Renal cortical epithelial cell (primary cell): ENCODE measurements at places on chromosomes 3 and 15.

DNA sequence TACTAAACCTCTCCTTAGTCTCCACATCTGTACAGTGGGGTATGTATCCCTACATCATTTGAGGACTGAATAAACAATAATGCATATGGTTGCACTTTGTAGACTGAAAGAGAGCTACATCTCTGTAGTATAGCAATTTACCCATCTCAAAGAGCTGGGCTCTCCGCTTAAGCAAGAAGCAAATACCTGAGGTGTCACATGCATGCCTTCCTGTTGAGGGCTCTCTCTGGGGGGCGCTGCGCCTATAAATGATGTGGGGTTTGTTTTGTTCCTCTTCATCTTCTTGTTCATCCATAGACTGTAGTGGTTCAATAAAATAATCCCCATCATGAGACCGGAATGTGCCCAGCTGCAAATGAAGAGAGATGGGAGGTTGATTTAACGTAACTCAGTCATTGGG, 6.8 kb downstream of the ADAMTS9 start:
- DNase-seq, result no peak

DNA sequence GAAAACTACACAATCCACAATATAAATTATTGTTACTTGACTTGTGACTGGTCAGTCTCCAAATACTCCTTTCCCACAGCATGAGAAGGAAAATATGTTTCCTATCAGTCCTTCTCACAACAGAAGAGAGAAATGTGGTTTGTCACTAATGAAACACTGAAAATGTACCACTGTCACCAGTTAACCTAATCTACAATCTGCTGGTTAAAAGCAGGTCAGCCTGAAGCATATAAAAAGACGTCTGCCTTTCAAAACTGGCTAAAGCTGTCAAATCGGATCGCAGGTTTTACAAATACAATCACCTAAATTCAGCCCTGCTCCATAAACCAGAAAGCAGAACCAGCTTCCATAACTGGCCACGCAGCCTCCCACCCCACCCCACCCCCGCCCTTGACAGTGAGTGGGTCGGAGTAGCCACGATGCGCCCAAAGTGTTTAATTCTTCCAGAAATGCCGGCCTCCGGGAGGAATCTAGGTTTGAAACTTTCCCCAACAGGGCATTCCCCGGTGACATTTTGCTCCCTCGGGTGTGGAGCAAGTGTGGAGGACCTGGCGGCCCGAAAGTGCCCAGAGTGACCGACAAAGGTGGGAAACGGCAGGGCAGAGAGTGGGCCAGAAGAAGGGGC, 682 bp downstream of the ETFA start:
- no peak for DNase-seq

DNA sequence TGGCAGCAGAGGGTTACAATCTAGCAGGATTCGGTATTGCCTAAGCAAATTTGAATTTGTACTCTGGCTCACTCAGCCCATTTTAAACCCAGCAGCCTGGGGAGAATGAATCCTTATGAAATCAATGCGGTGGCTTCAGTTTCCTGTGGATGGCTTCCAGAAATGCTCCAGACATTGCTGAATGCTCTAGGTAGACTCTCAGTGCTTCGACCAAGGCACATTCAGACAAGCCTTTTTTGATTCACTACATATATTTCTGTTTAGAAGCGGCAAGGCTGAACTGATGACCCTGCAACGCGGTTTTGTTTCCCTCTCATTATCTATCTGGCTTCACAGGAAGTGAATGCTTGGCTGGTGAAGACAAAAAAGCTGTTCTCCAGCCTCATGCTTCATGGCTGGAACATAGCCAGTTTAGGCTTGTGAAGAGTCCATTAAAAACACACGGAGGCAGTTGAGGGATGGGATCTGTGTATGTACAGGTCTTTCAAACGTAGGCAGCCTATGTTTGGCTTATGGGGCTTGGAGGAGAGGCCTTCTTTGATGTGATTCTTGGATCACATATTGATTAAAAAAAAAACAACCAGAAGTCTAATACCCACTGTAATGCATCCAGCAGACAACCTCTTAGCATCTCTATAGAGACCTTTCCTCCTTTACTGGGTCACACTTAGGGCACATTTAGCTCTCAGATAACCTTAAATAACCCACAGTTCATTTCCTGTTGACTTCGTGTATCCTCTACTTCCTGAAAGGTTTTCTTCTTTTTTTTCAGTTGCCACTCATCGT, 400.2 kb upstream of the TBL1XR1 start:
- peak; percentile 89 for DNase-seq

DNA sequence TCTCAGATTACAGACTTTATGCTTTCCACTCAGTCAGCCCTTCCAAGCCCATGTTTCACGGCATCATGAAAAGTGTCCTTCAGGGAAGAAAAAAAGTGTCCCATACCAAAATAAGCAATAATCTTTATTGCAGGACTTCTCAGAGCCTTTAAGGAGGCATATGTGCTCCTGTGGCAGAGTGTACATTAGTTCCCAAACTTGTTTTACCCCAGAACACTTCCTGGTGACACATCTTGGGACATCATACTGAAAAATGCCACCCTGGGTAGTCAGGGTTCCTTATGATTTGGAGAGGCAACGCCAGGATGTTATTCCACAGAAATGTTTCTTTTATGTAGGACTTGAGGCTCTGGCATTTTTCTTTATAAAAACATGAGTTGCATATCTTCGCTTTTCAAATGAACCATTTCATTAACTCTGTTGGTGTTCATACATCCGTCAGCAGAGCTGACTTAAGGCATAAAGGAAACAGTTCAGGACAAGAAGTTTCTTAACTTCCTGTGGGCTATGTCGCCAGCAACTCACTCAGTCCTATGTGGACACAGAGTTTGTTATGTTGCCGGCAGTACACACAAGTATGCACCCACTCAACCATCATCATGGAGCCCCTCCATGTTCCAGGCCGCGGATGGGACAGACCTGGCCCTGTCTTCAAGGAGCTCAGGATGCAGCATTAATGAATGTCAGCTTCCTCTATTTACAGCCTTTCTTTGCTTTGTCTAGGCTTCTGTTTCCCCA, 63.8 kb downstream of the CASR start:
- peak; percentile 73 for DNase-seq

- peak; percentile 88 for DNase-seq
These were observed 59.1 kb upstream of the COL8A1 start for GRCh38 chr3:99579246-99579645.

GRCh38 chr3:5212628-5213573, 25.4 kb downstream of the EDEM1 start:
- DNase-seq, result no peak

- DNase-seq, result no peak
These were observed 86.8 kb downstream of the SYNPR start for GRCh38 chr3:63364910-63365309.

GRCh38 chr15:87577336-87577735, 679.2 kb downstream of the NTRK3 start:
- DNase-seq, result no peak

GRCh38 chr3:80889535-80889934, 871.9 kb downstream of the GBE1 start:
- peak; percentile 31 for DNase-seq

- no peak for DNase-seq
These were observed 81.0 kb downstream of the TRAK1 start for GRCh38 chr3:42172047-42172654.

DNA sequence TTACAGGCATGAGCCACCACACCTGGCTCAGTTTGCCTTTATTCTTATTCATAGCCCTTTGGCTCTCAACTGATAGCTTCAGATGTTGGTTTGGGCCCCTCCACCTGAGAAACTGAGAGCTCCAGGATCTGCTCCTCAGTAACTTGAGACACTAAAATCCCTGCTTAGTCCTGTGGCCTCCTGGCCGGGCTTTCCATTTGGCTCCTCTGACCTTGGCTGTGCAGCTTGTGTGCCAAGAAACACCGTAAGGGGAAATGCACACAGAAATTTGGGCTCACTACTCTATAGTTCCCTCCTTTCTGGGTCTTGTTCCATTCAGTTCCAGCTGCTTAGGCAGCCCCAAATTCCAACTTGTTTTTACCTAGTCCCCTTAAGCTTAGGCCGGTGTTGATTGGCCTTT, 24.9 kb downstream of the NIPA2 start:
- no peak for DNase-seq

DNA sequence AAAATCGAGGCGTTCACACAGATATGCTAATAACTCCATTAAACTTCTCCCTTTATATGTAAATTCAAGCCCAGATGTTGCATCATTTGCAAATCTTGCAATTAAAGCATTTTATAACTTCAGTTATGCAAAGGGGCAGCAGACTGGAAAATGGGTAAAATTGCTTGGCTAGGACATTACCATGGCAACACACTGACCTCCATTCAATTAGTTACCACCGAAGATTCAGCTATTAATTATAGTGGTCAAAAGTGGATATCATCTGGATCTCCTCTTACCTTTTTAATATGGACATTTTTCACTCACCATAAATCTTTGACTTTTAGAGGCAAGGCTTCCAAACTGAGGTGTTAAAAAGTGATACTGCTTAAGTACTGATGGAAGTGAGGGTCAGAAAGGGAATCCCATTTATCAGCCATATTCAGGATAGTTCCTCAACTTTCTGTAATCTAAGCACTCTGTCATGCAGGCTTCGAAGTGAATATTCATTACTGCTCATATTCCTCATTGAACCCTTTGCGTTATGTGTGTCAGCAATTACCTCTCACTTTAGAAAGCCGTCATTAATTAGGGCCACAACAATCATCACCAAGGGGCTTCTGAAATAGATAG, 386.2 kb upstream of the ROBO2 start:
- DNase-seq, result no peak

DNA sequence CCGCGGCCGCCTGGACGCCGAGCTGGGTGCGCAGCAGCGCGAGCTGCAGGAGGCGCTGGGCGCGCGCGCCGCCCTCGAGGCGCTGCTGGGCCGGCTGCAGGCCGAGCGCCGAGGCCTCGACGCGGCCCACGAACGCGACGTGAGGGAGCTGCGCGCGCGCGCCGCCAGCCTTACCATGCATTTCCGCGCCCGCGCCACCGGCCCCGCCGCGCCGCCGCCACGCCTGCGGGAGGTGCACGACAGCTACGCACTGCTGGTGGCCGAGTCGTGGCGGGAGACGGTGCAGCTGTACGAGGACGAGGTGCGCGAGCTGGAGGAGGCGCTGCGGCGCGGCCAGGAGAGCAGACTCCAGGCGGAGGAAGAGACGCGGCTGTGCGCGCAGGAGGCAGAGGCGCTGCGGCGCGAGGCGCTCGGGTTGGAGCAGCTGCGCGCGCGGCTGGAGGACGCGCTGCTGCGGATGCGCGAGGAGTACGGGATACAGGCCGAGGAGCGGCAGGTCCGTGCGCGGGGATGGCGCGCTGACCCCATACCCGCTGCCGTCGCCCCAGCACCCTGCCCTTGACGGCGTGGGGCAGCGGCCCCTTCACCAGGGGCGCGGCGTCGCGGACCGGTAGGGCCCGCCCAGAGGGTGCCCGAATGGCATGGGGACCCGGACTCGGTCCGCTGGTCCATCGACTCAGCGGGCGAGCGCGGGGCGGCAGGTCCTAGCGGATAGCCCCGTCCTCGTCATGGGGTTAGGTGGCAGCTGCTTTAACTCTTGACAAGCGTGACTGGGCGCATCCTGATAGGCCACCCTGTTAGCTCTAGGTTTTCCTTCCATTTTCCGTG, 848 bp downstream of the SYNM start:
- peak; percentile 11 for DNase-seq

GRCh38 chr3:103047640-103048039, 612.8 kb downstream of the ZPLD1 start:
- DNase-seq, result peak; percentile 68

DNA sequence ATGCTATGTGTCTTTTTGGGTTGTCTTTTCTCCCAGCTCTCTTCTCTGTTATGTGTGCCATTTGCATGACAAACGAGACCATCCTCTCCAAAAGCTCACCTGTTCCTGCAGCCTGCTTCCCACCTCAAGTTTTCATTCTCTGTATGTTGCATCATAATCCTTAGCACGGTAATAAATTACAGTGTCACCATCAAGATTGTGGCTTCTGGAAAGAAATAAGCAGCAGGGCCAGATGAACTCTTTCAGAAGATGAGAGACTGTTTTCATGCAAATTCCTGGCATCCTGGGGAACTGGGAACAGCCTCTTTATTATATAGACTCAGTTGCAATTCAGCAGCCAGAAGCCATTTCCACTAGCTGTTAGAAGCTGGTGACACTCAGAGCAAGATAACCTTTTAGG, 436.7 kb downstream of the EPHB1 start:
- DNase-seq, result no peak

DNA sequence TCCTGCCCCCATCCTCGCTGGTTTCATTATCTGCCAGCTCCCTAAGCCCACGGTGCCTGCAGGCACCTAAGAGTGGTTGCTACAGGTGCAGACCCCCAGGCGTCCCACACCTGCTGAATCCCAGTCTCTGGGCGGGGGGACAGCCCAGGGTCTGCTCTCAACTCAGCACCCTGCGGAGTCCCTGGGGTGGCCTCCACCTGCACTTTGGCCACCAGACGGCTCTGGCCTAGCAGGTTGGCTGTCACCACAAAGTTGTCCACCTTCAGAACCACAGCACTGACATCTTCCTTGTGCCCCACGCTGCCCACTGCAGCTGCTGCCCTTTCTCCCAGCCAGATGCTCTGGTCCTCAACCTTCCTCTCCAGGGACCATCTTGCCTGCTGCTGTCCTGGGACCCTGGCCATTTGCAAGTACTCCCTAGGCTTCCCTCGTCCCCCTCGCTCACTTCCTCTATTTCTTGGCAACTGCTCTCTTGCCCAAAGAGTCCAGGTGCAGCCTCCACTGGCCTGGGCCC, 34.9 kb upstream of the SNRPA1 start:
- no peak for DNase-seq

GRCh38 chr3:116056280-116056679, 389.0 kb downstream of the LSAMP start:
- no peak for DNase-seq

DNA sequence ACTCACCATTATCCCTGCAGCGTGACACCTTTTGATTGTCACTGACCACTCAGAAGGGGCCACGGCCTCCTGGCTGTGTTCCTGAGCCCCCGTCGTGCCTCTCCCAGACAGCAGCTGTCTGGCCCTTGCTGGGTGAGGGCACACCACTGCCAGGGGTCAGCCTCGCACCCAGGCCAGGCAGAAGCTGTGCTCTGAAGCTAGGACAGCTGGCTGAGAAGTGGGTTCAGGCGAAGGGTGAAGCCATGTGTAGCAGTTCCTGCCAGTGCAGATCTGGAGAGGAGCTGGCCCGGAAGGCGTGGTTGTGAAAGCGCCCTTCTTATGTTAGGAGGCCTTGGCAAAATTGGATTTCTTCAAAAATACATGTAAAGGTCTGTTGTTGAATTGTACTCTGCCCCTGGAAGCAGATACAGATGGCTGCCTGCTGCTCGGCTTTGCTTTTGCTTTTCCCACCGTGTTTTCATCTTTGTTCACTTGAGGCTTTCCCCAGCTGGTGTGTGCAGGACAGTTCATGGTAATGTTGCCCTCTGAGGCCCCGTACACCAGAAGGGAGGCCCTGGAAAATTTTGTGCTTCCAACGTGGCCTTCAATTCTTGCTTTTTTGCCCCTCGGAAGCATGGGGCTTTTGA, 49.1 kb downstream of the KLHL25 start:
- DNase-seq, result no peak

DNA sequence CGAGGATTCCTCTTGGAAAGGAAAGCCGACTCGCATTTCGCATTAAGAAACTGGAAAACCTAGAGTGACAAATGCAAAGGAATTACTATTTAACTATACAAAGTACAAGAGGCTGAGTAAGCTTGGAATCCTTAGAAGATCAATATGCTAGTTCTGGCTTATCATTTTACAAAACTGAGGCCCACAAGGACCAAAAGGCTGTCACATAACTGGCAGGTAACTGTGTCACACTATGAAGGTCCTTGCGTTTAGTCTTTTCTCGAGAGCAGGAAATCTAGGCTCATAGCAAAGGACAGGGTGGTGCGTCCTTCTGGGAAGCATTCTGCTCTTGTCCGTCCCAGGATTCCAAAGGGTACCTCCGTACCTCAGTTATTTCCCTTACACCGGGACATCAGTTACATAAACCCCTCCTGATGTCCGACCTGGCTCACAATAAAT, 629 bp downstream of the RPL24 start:
- DNase-seq, result peak; percentile 21
